Stimulated activated CD4-positive, alpha-beta T cell treated with anti-CD3 and anti-CD28 coated beads, Interleukin-12 subunit alpha, Interleukin-12 subunit beta, amount 100 ng/mL, for 24 hours (primary cell): ENCODE measurements at places on chromosomes 3 and 15.

GRCh38 chr3:116112696-116113095, 332.6 kb downstream of the LSAMP start:
- DNase-seq: no peak

- DNase-seq: no peak
These were observed 493.4 kb upstream of the TGFBR2 start for GRCh38 chr3:30112902-30113484.

DNA sequence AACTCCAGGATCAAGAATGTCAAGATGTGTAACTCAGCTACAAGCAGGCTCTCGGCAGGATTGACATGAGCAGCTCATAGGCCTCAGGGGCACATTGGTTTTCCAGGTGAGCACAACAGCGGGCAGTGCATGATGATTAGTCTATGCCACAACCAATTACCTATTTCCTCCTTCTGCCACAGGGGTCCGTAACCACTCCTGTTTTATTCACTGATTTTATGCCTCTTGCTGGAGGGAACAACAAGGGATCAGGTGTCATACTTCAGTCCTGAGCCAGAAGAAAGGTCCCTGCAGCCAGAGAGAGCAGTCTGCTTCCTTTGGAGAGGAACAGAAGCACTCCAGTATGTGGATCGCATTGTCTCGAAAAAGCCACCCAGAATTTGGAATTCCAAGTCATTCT, 35.1 kb upstream of the PTPRG start:
- DNase-seq: no peak

DNA sequence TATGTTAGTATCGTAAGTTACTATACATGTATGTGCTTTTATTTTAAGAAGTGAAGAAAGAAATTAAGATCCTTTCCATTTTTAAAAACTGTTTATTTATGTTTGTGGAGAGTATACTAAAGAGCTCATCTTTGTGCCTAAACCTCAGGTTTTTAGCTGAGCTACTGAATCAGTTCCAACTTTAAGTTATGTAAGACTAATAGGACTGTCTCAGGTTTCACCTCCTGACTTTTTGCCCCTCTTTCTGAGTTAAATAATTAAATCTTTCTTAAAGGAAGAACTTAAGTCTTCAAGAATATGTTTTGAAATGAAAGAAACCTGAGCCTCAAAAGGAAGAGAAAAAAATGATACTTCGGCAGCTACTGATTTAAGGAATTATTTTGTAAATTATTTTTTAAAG, 2.6 kb downstream of the SLMAP start:
- no peak for DNase-seq

DNA sequence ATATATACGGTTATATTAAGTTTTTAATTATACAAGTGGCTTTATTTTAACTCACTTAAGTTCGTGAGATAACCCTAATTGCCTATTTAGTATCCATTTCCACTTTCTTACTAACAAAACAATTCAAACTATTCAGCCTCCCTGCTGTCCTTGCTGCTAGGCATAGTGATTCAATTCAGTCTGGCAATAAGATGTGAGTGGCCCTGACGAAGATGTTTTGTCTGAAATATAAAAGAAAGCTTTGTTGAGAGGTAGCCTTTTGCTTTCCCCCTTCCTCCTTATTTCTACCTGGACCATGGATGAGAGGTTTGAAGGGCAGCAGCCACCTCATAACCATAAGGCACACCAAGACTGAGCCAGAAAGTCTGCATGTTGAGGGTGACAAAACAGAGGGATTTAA, 89.3 kb upstream of the TRIM42 start:
- no peak for DNase-seq

DNA sequence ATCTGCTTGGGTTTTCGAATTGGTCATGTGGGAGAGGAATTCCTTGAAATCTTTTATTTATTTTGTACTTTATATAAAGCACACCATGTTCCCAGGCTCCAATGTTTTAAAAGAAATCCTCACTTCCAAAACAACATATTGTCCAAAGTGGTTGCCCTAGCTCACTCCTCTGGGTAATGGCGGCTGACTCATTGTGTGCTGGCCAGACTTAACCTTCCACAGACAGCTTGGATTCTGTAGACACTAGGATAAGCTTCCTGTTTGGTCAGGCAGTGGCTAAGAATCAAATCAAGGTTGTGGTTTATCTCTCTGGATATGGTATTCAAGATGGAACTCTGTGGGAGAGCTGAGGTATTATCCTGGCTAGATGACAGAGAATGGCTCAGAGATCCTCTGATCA, 55.8 kb upstream of the FAM98B start:
- no peak for DNase-seq

DNA sequence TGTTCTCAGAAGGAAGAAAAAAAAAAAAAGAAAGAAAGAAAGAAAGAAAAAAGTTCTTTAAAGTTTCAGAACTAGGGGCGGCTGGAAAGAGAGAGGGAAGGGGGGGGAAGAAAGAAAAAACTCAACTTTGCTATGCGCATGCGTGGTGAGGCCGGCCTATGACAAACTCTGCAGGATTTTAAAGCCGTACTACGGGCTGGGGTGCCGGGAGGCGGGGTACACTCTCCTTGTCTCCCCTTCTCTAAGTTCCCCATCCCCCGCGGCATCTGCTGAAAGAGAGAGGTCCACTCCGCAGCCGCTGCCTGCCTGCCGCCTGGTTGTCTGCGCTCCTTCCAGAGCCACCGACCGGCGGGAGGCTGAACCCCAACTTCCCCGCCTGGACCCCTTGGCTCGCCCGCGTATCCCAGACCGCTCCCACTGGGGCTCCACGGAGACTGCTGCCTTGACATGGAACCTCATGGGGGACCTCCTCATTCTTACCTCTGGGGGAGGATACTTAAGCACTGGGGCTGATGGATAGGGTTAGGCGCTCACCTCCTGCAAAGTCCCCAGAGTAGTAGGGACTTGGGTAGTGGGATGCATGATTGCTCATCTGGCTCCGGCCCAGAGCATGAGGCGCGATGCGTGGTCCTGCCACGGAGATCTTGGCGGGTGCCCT, 1.4 kb upstream of the WNT5A start:
- no peak for DNase-seq

- no peak for DNase-seq
These were observed 84.0 kb downstream of the FILIP1L start for GRCh38 chr3:100030346-100030745.

GRCh38 chr3:108292450-108292849, 3.9 kb upstream of the HHLA2 start:
- DNase-seq: no peak

- DNase-seq: no peak
These were observed 120.0 kb upstream of the CTDSPL start for GRCh38 chr3:37741644-37742043.

DNA sequence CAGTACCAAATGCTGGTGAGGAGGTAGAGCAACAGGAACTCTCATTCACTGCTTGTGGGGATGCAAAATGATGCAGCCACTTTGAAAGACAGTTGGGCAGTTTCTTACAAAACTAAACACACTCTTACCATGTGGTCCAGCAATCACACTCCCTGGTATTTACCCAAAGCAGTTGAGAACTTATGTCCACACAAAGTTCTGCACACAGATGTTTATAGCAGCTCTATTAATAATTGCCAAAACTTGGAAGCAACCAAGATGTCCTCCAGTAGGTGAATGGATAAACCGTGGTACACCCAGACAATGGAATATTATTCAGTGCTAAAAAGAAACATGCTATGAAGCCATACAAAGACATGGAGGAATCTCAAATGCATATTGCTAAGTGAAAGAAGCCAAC, 139.1 kb upstream of the SLC6A11 start:
- DNase-seq: no peak

- no peak for DNase-seq
These were observed 21.8 kb downstream of the ST3GAL6 start for GRCh38 chr3:98784666-98785600.

DNA sequence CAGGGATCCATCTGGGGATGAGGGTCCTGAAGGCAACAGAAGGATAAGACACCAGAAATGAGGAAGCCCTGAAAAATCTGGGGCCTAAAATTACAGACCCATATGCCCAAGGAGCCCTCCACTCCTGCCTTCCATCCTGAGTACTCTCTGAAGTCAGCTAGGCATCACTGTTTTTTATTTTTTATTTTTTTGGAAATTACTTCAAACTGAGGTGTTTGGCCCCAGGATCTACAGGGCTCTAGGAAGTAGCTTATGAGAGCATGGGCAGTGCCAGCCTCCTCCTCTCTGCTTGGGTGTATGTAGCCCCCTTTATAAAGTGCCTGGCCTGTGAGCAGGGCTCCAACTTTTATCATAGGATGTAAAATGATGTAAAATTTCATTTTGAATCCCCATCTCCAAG, 7.9 kb downstream of the EPB42 start:
- no peak for DNase-seq

GRCh38 chr15:89436560-89437311, 59.6 kb downstream of the RHCG start:
- no peak for DNase-seq

GRCh38 chr15:64443747-64444621, 16.4 kb upstream of the ZNF609 start:
- no peak for DNase-seq

GRCh38 chr3:12487786-12488185, 3.5 kb downstream of the TSEN2 start:
- DNase-seq: no peak

- no peak for DNase-seq
These were observed 5.0 kb upstream of the KPNA1 start for GRCh38 chr3:122519693-122520092.

DNA sequence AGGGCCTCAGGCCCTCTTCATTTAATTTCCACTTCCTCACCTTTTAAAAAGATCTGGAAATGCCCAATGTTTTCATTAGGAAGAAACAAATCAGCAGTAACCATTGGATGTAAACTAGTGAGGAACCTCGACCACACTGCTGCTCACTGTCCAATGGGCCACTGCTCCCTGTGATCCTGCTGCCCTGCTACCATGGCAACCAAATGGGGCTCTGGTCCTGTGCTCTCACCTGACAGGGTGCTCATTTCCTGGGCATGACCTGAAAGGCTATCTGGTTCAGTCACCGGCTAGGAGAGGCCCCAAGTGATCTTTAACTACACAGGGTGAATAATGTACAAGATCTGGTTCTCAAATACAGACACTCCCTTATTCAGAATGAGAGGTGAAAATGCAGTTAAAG, 54.6 kb downstream of the ARHGEF3 start:
- no peak for DNase-seq

GRCh38 chr3:24440760-24441464, 53.7 kb downstream of the THRB start:
- no peak for DNase-seq
